ENCODE measurements at places on chromosomes 13 and 19.

DNA sequence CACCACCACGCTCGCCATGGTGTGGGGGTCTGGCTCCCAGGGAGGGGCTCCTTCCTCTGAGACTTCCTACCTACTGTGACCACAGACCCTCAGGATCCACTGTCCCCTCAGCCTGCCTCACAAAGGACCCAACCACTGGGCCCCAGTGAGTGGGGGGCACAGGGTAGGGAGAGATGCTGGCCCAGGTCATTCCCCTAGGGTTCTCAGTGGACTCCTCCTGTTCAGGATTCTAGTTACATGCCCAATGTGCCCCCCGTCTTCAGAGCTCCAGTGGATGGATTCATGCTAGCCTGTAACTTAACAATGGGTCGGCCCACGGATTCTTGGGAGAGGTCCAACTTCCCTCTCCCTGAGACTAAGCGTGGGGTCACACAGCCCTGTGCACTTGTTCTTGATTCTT lies at the start of gene TSKS:
TSKS (minus strand) TSS at position 77 of the 400 bp plus-strand sequence; CDS start at position 18, 59 bp downstream.
- no peak for DNase-seq

- DNase-seq: no peak
Measured at GRCh38 chr19:43499042-43499441, 5.5 kb downstream of the PHLDB3 start.

GRCh38 chr19:19053508-19054314 lies 10.1 kb upstream of the SLC25A42 start:
- DNase-seq: peak; percentile 64

- DNase-seq: no peak
Measured at GRCh38 chr13:105725887-105726286, 809.6 kb downstream of the EFNB2 start.

GRCh38 chr19:47723581-47723940 lies 10.3 kb downstream of the EHD2 start:
- peak; percentile 23 for DNase-seq

DNA sequence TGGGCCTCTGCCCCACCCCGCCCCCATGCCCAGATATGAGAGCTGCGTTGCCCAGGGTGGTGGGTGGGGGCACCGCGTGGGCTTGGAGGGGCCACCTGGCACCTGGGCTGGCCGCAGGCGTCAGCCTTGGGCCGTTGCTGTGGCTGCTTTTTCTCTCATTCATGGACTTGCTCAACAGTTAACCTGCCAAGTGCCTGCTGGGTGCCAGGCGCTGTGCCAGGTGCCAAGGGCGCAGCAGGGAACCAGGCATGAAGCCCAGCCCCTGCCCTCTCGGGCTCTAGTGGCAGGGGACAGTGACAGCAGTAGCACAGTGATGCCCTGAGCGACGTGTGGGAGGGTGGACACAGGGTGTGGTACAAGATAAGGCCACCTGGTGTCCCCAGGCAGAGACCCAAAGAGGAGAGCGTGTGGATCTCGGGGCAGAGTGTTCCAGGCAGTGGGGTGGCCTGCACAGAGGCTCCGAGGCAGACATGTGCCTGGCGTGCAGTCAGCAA lies 28.1 kb downstream of the DHX34 start:
- DNase-seq: no peak

- DNase-seq: no peak
Measured at GRCh38 chr13:32432856-32433255, 4.9 kb upstream of the N4BP2L1 start.

- DNase-seq: no peak
Measured at GRCh38 chr13:62418872-62419271, 1003.2 kb upstream of the PCDH20 start.

- DNase-seq: no peak
Measured at GRCh38 chr13:100230769-100231149, 141.9 kb downstream of the PCCA start.

GRCh38 chr13:78409172-78409571 lies 194.2 kb downstream of the POU4F1 start:
- DNase-seq: no peak

GRCh38 chr19:41888926-41889325 lies 5.9 kb downstream of the ARHGEF1 start:
- no peak for DNase-seq

- no peak for DNase-seq
Measured at GRCh38 chr19:2043961-2044708, 6.9 kb downstream of the MKNK2 start.

GRCh38 chr13:108213946-108214345 lies 1.4 kb downstream of the LIG4 start:
- DNase-seq: no peak

DNA sequence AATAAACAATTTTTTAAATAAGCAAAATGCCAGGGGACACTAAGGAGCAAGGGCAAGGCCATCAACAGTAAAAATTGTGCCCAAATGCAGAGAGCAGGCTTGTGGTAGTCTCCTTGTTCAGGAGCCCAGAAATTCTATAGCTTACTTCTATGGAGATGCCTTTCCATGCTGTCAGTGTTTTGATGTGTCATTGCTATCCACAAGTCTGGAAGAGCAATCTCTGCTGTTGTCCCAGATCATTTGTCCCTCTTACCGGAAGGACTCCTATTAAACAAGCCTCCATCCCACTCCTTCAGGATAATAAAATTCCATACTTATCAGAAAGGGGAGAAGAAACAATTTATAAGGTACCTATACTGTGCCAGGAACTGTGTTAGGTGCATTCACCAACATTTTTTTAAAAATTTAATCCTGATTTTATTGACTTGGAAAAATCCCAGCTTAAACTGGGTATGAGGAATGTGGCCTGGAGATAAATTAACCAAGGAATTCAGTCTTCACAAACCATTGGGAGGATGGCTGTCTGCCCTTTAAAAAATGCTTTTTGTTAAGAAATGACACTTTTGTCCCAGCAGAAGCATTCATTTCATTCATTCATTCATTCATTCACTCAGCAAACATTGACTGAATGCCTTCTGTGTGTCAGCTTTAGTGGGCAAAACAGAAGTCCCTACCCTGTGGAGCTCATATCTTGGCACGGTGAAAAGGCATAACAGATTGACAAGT lies 26.8 kb upstream of the CYSLTR2 start:
- DNase-seq: no peak

- no peak for DNase-seq
Measured at GRCh38 chr13:28531845-28532387, 37.0 kb upstream of the FLT1 start.

- DNase-seq: no peak
Measured at GRCh38 chr13:52125547-52125946, 3.3 kb downstream of the NEK5 start.

DNA sequence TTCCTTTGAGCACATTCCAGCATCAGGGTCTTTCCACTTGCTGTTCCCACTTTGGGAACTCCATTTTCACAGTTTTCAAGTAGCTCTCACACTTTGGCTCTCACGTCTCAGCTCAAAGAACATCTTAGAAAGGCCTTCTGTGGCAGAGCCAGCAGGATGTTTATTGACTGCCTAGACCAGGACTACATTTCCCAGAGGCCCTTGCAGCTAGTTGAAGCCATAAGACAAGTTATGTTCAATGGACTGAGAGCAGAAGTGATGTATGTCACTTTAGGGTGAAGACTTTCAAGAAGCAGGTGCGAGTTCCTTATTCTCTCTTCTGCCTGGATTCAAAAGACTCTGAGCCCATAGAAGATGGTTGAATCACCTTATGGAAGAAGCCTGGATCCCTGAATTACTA lies 4.3 kb upstream of the HAUS5 start:
- no peak for DNase-seq

DNA sequence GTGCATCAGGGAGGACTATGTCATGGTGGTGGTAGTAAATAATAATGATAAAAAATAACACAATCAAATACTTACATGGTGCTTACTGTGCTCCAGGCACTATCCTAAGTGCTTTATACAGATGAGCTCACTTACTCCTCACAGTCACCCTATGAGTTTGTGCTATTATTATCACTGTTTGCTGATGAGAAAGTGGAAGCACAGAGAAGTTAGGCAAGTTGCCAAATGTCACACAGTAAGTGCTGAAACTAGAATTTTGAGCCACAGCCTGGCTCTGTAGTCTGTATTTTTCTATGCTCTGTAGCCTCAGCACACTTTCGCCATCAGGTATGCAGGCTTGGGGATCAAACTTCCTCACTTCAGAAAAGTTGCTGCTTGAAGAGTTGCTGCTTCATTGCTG lies 46.6 kb downstream of the HTR2A start:
- DNase-seq: no peak

DNA sequence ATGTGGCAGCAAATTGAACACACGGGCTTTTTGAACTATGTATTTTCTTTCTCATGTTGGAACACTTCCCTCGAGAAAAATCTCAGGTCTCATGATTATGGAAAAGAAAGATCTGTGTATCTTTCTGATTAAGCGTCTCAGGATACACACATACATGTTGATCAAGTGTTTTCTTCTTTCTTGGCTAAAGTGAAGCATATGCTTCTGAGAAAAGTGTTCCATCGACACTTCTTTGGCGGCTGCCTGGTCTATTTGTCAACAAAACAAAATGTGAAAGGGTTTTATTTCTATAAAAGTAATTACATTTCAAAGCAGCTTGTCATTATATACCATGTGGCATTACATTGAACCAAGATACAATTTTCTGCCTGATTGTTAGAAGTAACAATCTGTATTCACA lies 157.5 kb downstream of the DLEU7 start:
- DNase-seq: no peak

GRCh38 chr13:56400774-56401173 lies 739.9 kb upstream of the PRR20A start:
- no peak for DNase-seq

DNA sequence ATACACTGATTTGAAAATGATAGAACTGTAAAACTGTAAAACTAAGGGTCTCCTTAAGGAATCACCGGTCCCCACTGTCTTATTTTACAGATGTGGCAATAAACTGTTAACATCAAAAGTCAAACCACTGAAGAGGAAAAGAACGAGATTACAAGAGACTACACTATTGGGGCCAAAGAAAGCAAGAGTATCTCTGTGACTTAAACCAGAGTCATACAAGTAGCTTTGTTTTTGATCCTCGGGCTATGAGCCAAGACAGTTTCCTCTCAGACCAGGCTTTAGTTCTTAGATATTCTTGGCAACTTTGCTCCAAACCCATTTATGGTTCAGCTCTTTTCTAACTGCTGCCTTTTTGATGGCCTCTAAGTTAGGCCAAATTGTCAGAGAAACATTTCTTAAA lies 113.8 kb downstream of the TBC1D4 start:
- DNase-seq: no peak

- DNase-seq: no peak
Measured at GRCh38 chr13:113901231-113901630, 37.4 kb upstream of the GAS6 start.

DNA sequence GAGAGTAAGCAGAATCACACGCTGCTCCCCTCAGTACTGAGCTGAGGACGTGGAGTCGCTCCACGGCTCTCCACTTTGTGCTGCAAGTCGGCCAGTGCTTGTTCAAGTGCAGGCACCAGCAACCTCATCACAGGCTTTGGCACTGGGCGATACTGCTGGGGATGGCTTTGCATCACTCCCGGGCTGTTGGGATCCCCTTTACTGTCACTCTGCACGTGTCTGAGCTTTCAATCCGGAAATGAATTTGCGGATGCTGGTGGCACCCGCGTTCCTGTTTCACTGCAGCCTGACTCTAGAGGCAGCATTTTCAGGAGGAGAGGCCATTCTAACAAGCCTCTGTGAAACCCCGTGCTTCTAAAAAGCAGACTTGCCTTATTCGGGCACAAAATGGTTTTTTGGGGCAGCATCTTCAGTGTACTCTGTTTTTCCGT lies 19.1 kb downstream of the SMARCA4 start:
- DNase-seq: peak; percentile 42

DNA sequence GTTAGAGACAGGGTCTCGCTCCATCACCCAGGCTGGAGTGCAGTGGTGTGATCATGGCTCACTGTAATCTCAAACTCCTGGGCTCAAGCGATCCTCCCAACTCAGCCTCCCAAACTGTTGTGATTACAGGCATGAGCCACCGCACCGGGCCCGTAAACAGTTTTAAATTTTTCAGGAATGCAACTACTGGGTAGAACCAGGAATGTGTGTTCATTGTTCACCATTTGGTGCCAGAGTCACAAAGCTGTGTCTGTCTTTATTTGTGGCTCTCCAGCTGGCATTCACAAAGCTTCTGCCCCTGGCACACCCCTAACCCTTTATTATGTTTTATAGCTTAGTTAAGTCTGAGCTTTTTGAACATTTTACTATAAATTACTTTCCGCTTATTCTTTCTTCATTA lies 19.8 kb upstream of the ACP7 start:
- no peak for DNase-seq

GRCh38 chr13:73997964-73998363 lies 136.2 kb downstream of the KLF12 start:
- DNase-seq: no peak

GRCh38 chr13:23778879-23779278 lies 110.3 kb downstream of the MIPEP start:
- DNase-seq: no peak

DNA sequence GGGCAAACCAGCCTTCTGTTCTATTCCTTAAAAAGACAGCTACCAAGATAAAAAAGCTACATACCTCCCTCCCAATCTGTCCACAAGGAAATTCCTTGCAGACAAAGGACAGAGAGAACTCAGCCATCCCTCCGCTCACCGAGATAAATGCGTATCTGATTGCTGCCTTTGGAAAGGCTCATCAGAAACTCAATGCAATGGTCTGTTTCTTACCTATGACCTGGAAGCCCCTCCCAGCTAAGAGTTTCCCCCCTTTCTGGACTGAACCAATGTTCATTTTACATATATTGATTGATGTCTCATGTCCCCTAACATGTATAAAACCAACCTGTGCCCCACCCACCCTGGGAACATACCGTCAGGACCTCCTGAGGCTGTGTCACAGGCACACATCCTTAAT lies 11.6 kb downstream of the BTBD2 start:
- no peak for DNase-seq

DNA sequence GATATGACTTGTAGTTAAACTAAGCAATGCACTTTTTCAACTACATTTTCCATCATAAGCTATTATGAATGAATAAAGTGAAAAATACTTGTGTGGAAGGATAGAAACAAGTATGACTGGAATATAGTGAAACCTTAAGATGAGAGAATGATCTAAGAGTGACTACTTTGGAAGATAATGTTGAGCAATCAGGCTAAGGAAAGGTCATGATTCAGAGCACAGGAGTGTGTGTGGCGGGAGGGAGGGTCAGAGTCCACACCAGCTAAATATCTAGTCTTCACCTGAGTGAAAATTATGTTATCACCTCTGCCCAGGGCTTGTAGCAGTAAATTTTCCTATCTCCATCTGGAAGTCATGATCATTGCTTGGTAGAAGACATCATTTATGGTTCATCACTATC lies 833.4 kb upstream of the ATXN8OS start:
- DNase-seq: no peak

- DNase-seq: no peak
Measured at GRCh38 chr13:74758188-74758587, 624.0 kb upstream of the KLF12 start.
